Kidney epithelial cell (primary cell): ENCODE measurements at places on chromosomes 1 and 21.

DNA sequence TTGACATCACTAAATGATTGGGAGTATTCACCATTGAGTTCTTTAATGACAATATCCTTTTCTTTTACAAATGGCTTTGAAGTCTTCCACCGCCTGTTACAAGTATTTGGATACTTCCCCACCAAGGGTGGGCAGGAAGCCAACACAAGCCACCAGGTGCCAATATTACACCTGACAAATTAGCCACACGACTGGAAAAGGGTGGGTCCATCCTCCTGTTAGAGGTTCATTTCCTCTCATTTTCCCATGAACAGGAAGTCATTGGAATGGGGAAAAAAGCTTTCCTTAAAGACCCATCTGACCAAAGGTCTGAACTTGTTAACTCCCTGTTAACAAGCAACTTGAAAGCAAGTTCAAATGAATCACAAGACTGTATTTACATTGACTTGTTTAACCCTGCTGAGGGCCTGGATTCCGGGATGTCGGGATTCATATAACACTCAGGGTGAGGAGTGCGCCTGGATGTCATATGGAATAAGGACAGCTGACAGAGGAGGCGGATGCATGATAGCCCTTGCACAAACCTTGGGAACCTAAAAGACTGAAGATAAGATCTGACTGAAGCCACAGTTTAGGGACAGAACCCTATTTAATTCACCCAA, 40.5 kb upstream of the PROX1 start:
- DNase-seq = no peak

DNA sequence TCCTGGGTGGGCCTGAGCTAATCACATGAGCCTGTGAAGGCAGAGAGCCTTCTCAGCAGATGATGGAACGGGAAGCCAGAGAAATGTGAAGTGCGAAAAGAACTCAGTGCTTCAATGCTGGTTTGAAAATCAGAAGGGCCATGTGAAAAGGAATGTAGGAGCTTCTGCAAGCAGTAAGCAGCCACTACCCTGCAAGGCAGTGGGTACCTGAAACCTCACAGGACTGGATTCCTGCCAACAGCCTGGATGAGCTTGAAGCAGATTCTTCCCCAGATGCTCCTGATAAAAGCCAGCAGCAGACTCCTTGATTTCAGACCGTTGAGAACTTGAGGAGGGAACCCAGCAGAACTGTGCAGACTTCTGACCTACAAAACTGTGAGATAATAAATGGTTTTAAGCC, 158.6 kb downstream of the SYT2 start:
- DNase-seq = no peak

- DNase-seq = no peak
Measured at GRCh38 chr1:113792986-113793385, 19.3 kb downstream of the RSBN1 start.

DNA sequence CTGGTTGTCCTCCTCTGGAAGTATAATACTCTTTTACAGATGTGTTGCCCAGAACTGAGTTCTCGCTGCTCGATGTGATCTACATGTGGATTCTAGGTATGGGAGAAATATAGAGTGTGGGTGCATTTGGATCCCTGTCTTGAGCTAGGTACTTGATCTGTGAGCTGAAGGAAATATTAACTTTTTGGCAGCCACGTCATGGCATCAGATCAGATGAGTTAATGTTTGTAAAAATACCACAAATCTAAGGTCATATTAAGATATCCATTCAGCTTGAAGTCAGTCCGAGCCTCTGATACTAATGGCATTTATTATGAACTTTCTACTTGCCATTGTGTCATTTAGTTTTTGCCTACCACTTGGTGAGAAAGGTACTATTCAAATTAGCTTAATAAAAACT, 24.6 kb downstream of the MAPKAPK2 start:
- DNase-seq = no peak

- no peak for DNase-seq
Measured at GRCh38 chr1:77468257-77468948, 186.6 kb downstream of the AK5 start.

DNA sequence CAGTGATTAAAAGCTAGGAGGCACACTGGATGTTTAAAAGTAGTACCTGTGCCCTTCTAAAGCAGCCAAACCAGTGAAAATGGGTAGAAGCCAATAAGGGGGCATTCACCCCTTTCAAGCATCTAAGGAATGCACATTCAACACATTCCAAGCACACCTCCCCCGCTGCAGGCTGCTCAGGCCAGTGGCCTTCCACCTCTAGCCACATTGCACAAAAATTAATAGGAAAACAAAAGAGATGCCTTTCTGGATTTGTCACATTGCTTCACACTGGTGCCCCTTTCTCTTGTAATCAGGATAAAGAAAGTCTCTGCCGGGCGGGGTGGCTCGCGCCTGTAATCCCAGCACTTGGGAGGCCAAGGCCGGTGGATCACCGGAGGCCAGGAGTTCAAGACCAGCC, 834.0 kb downstream of the USP25 start:
- DNase-seq = peak; percentile 63

DNA sequence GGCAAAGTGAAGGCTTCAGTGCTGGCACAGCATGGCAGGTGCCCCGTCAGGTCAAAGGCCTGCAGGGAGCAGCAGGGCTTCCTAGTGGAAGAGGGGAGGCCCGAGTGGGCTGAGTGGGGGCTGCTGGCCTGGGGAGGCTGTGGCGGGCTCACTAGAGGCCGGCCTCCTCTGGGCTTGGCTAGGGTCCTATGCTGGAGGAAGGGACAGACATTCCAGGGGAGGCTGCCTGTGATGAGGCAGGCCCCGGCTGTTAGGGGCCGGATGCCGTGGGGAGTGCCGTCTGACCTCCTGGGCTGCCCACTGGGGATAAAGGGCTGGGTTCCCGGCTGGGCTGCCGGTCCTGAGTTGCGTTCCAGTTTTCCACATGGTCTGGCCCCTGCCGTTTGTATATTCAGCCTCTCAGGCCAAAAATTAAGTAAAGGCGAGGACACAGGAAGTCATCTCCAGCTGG, 21.1 kb downstream of the PRXL2B start:
- no peak for DNase-seq
